Stimulated activated CD4-positive, alpha-beta T cell treated with anti-CD3 and anti-CD28 coated beads, Interleukin-15, amount 100 ng/mL, for 1 hour (primary cell): ENCODE measurements at places on chromosomes 1 and 21.

GRCh38 chr21:27134516-27134915 lies 167.6 kb upstream of the ADAMTS5 start:
- no peak for DNase-seq

DNA sequence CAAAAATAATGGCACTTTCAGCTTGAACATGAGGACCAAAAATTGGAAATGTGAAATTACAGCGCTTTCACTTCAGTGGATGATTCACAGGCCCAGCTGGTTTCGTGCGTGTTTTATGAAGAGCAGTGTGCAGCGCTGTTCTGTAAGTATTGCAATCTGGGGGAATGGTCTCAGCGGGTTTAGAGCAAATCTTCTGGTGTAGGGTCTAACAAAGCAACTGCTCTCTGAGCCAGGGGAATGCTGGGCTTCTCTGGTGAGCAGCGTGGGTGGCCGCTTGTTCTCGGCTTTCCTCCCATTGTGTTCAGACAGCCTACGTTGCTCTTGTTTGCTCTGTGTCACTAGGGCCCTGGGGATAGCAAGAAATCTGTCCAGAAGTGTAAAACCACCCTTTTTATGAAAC lies 42.4 kb upstream of the GADD45A start:
- DNase-seq: no peak

GRCh38 chr1:64912191-64912590 lies 54.2 kb downstream of the JAK1 start:
- no peak for DNase-seq

GRCh38 chr1:205001162-205001561 lies 41.9 kb upstream of the CNTN2 start:
- no peak for DNase-seq

- DNase-seq: no peak
These were observed 29.5 kb upstream of the ERG start for GRCh38 chr21:38527737-38528136.

GRCh38 chr1:117537291-117537920 lies 68.4 kb upstream of the TENT5C start:
- DNase-seq: no peak

DNA sequence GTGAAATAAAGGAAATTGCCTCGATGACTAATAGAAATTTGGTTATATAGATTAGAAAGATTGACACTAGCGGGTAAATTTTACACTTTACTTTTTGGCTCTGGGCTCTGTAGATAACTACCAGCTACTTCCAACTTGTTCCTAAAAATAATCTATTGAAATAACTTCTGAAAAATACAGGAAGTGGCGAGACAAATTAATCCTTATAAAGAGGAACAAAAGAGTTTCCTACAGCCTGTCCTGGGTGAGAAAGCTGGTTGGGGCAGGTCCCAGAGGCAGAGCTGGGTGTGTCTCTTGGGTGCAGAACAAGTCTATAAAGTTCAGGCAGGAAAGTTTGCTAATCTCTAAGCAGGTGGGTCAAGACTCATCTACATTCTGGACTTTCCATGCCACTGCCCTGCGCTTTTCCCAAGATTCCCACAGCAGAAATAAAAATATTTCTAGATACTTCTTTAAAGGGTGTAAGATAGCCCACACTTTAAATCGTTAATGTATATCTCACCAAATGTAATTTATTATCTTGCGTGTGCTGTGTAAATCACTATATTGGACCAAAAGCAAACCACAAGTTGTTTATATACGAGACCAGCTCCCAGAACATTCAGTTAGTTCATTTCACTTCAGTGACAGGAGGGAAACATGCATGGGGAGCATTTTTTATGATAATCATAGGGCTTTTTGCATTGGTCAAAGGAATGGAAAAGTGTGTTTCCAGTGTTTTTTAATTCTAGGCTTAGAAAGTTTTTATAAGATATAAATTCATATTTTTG lies 70.1 kb upstream of the NRIP1 start:
- no peak for DNase-seq

DNA sequence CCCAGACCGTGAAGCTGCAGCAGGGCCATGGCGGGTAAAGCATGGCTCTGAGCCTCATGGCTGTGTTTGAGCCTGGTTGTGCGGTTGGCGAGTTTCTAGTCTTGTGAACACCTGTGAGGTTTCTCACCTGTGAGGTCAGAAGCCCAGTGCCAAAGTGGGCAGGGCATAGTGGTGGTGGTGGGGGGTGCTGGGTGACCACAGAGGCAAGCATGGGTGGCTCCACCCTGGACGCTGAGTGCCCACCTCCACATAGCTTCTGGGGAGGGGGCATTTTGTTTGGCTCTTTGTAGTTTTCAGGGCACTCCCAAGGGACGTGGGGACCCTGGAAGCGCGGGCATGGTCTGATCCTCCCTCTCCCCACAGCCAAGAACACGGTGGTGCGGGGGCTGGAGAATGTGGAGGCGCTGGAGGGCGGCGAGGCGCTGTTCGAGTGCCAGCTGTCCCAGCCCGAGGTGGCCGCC lies 91.1 kb downstream of the TRIM11 start:
- DNase-seq: no peak
